ACHN (cell line): ENCODE measurements at places on chromosomes 16 and 17.

DNA sequence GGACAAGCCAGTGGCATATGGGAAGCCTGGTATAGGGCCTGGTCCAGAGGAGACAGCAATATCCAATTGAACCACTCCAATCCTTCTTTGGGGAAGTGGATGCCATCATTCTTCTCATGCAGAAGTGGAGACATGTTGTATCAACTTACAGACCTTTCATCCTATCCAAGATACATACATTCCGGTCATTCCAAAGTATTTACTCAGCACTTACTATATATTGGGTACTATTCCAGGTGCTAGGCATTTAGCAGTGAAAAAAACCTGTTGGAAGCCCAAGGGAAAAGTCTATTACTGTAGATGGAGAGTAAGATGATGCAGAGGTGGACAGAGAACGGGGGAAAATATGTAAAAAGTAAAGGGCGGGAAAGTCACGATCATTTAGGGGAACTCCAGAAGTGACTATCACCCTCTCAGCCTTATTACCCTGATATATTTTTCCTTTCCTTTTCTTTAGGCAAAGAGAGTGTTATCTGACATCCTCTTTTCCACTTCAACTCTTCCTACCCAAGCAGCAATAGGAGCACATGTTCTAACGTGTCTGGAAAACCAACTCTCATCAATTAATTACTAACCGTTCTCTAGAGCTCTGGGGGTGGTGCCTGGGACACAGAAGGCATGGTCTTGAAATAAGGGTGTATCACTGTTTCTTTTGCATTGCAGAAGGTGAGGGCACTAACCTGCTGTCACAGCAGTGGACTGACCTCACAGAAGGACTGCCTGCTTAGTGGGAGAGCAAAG lies 210.1 kb upstream of the MAF start:
- no peak for DNase-seq

DNA sequence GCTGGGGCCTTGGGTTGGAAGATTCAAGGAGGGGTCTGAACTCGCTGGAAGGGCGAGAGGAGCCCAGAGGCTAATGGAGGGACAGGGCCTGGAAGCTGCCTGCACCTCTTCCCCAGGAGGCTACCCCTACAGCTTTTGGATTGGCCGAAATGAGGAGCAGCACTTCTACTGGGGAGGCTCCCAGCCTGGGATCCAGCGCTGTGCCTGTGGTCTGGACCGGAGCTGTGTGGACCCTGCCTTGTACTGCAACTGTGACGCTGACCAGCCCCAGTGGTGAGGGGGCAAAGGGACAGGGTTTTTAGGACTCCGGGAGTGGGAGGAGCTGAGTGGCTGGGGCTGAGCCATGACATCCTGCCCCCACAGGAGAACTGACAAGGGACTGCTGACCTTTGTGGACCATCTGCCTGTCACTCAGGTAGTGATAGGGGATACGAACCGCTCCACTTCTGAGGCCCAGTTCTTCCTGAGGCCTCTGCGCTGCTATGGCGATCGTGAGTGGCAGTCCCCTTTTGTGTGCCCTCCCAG lies 8.8 kb downstream of the CNTNAP1 start:
- no peak for DNase-seq

- DNase-seq, result peak; percentile 98
Observed at GRCh38 chr17:28335959-28336871, 654 bp downstream of the TNFAIP1 start.

- DNase-seq, result no peak
Observed at GRCh38 chr17:82677353-82677925, 21.1 kb downstream of the RAB40B start.

DNA sequence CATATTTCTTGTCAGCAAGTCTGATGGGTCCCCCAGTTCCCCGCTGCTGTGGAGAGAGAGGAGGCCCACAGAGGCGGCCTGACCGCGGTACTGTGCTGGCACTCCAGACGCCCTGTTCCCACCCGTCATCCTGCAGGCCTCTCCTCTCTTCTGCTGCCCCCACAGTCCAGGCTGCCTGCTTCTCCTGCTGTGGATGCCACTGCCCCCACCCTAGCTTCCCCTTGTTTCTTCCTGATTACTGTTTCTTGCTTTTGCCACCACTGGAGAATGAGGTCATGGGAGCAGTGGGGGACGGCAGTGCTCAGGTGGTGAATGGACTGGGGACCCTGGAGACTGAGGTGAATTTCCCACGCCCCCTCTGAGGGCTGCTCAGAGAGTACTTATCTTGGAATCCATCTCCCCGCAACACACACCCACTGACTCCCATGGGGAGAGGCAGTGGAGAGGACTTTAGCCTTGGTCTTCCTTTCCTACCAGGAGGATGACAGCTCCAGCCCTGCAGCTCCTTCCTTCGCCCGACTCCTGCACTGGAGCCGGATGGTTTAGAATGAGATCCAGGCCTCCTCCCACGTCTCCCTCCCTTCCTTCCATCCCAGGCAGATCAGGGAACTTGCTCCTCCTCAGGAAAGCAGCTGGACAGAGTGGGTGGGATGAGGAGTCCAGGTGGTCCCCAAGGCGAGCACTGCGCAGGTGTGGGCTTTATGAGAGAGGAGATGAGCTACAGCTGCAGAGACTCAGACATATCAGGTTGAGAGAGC lies 60.4 kb downstream of the PLXDC1 start:
- no peak for DNase-seq

DNA sequence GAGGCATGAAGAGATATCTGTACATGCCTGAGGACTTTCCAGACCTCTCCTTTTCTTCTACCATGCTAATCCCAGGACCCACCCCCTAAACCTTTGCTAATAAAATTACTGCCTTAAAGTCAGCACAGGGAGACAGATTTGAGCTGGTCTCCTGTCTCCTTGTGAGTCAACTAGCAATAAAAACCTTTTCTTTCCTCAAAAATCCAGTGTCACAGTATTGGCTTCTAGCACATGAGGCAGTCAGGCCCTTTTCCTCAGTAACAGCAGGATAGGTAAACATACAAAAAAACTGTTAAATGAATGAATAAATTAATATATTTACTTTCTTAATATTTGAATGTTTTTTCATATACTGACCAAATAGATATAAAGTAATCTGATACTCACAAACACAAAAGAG lies 41.3 kb downstream of the ABCA10 start:
- no peak for DNase-seq

GRCh38 chr16:53089434-53090285 lies 34.9 kb downstream of the CHD9 start:
- no peak for DNase-seq

- peak; percentile 51 for DNase-seq
Observed at GRCh38 chr17:700504-701094, 14.0 kb downstream of the VPS53 start.

- DNase-seq, result no peak
Observed at GRCh38 chr17:2925011-2925410, 128.8 kb downstream of the RAP1GAP2 start.

- DNase-seq, result no peak
Observed at GRCh38 chr16:65119901-65120401, 1.9 kb downstream of the CDH11 start.

GRCh38 chr17:49384951-49385350 lies 22.9 kb upstream of the ZNF652 start:
- no peak for DNase-seq

DNA sequence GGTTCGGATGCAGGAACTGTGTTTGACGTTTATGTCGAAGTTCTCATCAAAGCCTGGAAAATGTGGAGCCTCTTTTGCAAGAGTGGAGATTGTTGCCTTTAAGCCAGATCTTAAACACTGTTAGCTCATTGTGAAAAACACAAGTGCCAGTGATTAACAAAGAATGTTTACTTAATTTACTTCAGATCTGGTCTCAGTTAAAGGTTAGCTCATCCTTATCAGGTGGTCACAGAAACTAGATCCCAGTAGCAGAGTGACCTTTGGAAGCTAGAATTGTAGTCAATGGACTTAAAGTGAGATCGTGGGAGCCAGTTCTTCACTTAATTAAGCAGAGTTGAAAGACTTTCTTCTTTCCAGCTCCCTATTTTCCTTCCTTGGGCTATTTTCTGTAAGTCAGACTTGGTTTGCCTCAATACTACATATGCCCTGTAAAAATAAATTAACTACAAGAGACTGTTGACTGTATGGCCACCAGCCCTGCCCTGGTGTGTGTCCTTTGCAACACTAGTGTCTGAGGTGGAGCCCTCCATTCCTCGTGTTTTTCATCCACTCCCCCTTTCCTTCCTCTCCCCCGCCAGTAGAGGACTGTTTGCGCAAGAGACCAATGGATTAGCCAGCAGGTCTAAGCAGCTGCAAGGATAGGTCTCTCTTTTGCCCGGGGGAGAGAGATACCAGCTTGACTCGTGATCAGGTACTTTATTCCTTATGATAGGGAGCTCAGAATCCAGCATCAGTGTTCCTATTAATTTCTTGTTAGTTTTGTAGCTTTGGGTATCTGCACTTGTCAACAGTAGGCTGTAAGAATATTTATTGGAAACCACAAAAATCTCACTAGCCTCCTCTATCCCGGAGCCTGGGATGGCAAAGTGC lies 20.2 kb downstream of the FBXO39 start:
- DNase-seq, result no peak

- DNase-seq, result no peak
Observed at GRCh38 chr16:12084436-12084835, 107.9 kb downstream of the SNX29 start.

DNA sequence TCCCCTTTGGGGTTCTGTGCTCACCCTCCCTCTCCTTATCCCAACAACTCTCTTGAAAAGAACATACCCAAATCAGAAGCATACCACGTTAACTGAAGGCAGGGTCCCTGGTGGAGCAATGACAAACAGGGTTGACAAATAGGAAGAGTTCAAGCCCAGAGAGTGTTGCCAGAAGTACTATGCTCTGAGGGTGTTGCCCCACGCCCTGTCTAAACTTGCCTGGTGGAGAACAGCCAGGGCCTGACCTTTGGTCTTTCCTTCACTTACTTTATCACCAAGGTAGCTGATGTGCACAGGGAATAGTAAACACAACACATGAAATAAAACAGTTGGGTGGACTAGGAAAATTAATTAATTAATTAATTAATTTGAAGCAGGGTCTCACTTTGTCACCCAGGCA lies 23.3 kb downstream of the ZNF75A start:
- no peak for DNase-seq

- DNase-seq, result no peak
Observed at GRCh38 chr16:54856871-54857270, 73.8 kb upstream of the IRX5 start.

DNA sequence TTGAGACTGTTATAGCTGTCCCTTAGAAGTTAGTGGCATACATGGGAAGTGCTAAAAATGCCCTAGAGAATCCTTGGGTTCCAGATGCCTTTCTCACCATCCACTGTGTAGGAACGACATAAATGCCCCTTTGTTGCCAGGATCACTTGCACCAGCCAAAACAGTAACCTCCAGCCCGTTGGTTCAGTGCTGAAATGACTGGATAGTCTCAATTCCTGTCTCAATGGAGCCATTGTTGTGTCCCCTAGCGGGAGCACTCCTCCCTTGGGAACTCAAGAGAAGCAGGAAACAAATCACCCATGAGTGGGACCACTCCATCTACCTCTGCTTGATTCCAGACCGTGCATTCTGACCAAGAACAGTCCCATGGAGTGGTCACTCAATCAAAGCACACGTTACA lies 23.1 kb downstream of the MPHOSPH6 start:
- DNase-seq, result no peak

DNA sequence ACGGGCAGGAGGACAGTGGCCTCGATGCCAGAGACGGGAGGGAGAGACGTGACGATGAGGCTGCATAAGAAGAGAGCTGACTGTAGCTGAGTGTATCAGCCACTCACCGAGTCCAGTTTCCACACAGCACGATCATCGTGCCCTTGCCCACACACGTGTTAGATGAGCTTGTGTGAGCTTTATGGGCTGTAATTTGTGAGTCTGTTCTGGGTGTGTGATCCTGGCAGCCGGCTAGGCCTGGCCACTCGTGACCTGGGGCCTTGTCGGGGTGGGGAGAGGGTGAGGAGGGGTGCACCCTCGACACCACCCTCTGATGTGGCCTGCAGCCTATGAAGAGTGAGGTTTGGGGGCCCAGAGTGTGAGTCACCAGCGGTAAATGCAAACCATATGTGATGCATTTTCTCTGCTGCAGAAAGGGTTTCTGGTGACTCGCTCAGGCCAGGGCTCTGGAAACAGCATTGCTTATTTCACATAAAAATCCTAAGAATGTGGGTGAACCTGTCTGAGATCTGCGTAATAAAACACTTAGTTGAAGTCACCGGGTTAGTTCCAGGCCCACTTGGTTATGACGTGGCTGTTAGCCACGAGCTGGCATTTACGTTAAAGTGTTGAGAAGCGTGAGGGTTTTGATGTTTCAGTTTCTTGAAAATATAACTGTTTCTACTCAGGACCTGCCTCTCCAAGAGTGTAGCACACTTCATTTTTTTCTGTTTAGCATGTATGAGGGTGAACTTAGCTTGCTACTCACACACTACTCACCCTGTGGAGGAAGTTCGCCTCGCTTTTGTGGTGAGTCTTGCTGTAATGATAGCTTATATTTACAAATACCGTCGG lies 4.2 kb downstream of the METRNL start:
- DNase-seq, result peak; percentile 82

- no peak for DNase-seq
Observed at GRCh38 chr17:76735586-76736348, 1.4 kb downstream of the SRSF2 start.

GRCh38 chr17:62923258-62924150 lies 42.5 kb upstream of the TANC2 start:
- DNase-seq, result no peak

- no peak for DNase-seq
Observed at GRCh38 chr16:27644165-27644564, 94.2 kb downstream of the KATNIP start.

DNA sequence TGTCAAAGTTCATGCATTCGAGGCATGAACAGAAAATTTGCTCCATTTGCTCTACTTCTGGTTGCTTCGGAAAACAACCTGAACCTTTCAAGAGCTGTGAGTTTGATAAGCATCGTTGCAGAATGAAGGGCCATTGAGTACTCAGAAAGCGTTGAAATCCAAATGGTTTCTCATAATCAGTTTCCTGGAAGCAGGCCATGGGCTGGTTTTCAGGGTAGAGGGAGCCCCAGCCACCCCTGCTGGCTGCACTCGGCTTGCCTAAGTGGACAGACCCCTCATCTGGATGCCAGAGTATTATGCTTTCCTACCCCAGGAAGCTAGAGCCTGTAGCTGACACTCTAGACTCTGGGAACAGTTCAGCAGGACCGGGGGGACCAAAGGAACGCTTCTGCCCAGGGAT lies 24.4 kb downstream of the SCNN1G start:
- no peak for DNase-seq

DNA sequence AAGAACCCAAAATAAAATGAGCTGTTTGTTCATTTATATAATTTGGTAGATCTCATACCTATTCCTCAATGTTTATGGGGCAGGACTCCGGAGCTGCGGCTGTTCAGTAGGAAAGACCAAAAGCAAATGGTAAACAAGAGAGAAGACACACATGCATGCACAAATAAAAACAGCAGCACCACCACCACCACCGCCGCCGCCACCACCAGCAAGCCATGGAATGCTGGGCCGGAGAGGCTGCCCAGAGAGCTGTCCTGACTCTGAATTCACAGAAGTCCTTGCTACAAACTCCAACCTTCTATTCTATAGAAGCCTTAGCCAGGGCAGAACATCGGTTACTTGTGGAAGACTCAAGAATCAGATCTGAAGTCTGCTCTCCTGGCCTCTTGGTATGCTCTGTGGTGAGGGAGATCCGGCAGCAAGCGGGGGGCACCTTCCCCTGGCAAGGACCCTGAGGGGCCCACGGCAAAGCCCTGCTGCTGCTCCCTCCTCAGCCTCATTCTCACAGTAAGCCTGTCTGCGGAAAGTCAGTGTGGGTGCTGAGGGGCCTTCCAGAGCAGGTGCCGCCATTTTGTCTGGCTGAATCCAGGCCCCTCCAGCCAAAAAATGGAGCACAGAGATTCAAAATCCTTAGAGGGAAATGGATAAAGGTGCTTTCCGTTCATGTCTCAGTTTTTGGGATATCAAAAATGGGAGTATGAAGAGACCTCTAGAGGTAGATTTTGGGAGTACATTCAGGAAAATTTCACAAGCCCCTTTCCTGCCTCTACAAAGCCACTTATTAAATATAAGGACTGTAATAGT lies 6.4 kb upstream of the FOXJ1 start:
- peak; percentile 48 for DNase-seq
